ENCODE measurements at places on chromosomes 16 and 17.
A peak's percentile ranks its signal among the peaks of the same experiment; 100 is the strongest.

GRCh38 chr16:68420366-68420942 lies 27.9 kb downstream of the SMPD3 start:
- DNase-seq, result no peak

DNA sequence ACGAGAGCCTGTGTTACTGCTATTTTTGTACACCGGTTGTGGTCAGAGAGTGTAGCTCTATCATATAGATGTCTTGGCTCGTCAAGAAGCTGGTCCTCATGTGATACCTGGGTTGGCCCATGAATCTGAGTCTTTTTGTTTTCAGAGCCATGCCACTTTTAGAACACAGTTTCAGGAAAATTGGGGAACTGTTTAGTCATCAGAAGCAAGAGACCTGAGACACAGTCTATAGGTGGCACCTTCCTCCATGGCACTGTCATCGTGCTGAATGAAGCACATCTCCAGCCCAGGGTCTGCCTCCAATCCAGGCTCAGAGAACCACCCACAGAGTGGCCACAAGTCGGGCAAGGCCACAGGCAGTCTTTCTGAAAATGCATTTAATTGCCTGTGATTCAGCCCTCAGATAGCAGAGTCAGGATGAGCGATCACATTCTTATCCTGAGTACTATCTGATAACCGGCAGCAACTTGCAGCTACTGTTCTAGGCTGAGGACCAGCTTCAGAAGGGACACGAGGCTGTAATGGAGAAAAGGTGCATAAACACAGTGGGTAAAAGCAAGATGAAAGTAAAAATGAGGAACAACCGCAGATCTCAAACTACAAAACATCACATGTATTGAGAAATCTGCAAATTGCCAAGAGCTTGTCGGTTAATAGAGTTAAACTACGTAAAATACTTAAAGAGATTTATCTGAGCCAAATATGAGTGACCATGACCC lies 14.2 kb upstream of the HAPSTR1 start:
- DNase-seq, result no peak

DNA sequence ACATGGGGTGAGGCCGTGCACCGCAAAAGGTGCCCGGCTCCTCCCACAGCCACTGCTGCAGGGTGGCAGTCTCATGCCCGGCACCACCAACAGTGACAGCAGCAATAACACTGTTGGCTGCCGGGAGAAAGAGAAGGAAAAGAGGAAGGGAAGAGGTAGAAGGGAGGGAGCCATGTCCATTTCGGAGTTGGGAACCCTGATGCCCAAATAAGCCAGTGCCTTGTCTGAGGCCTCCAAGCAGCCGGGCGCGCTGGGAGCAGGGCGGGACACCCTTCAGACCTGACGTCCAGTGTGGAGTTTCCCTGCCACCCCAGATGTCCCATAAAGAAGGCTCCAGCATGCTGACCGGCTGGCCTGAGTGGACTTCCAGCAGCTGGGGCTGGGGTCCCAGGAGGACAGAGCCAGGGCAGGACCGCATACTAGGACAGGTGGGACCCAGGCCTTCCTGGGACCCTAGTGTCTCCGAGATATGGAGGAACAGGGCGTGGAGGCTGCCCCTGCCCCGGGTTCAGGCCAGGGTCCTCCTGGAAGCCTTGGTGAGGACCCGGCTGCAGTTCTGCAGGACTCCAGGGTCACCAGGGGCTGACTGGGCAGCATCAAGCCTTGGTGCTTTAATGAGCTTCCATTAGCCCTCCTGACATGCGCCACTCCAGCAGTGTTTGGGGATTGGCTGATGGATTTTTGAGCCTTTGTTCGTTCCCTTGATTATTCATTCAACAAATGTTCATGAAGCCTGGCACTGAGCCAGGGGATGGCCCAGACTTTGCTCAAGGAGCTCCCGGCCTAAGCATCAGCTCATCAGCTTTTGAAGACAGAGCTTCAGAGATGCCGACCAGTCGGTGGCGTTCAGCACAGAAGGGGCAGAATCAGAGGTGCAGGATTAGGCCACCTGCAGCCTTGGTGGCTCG lies 223.6 kb upstream of the CIBAR2 start:
- DNase-seq, result no peak

GRCh38 chr16:57956924-57957672 lies 13.8 kb downstream of the CNGB1 start:
- no peak for DNase-seq

DNA sequence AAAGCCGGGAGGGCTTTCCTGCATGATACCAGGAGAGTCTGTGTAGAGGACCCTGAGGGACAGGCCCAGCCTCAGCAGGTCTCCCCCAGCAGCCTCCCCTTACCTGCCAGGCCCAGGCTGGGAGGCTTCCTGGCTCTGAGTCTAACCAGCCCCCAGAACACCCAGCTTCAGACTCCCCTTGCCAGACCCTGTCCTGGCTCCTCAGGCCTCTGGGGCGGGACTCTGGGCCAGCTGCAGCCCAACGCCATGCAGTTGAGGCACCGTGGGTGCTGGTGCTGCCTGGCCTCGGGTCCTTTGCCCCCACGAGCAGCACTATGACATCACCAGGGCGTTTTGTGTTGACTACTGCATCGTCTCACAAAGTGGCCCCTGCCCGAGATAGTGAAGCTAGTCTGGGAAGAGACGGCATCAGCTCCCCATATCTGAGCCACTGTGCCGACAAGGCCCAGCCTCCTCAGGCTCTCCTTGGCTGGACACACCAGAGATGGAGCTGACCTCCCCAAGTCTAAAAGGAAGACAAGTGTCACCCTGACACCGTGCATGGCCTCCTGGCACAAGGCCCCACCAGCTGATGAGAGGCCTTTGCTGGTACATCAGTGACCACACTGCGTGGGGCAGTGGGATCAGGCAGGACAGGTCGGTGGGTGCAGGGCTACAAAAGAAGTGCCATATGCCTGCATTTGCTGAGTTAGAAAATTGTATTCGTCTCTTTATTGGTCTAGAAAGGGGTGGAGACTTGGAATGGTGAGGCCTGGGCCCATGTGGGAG lies 10.6 kb downstream of the ALDH3A1 start:
- DNase-seq, result no peak

DNA sequence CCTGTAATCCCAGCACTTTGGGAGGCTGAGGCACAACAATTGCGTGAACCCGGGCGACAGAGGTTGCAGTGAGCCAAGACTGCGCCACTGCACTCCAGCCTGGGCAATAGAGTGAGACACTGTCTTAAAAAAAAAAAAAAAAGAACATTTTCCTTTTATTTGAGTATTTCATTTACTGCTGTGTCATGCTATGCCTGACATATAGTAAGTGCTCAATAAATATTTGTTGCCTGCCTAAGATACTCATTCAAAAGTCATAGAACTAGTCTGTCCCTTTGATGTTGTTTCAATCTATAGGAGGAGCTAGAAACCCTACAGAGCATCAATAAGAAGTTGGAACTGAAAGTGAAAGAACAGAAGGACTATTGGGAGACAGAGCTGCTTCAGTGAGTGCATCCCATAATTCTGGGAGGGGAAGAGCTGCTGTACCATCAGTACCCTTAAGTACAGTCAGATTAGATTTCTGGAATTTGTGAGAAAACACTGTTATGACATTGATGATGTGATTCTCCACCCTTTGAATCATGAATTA lies 20.0 kb downstream of the CALCOCO2 start:
- DNase-seq, result no peak

GRCh38 chr17:28613931-28614381 lies at the start of gene RSKR:
Gene RSKR, minus strand, starts transcription at chr17:28614185. Its CDS starts 24 bp downstream, at chr17:28614161.
- no peak for DNase-seq

DNA sequence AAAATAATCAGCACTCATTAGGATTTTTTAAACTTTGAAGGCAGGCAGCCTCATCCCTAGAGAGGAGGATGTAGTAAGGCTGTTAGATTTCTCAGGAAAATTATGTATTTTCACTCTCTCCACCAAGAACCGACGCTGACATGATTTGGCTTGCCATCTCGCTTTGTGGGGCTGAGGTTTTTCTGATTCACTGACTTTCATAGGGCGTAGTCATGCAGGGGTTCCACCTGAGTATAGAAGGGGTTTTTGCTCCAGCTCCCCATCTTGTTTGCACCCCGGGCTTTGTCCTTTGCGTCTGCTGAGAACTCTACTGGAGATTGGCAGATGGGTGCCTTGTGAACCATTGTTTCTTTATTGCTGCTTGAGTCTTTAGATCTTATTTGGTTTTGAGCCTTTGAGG lies 20.2 kb downstream of the TOM1L1 start:
- no peak for DNase-seq

DNA sequence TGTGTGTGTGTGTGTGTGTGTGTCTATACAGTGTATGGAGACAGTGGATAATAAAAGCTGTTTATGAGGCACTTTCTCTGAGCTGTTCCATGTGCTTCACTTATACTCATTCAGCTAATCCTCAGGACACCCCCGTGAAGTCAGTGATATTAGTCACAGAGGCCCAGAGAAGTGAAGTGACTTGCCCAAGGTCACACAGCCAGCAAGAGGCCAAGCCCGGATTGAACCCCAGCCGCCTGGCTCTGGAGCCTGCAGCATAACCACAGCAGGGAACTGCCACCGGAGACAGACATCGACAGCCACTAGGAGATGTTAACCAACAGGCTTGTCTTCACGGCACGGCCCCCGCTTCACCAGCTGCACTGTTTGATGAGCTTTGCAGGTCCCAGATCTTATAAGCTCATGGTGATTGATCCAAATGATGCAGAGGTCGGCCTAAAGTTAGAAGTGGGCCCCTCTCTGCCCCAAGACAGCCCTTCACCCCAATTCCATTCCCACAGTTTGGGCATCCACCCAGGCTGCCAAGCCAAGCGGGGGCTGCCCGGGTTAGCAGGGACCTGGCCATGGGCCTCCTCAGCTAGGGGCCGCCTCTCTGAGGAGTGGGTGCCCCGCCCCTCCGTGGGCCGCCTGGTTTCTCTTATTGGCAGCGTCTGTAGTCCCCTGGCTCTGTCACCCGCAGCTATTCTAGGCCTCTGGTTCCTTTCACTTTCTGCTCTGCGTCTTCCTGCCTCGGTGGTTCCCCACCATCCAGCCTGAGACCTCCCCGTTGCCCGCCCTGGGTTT lies 30.9 kb downstream of the SOCS1 start:
- peak; percentile 93 for DNase-seq

GRCh38 chr16:15644267-15644961 lies 1.5 kb upstream of the MARF1 start:
- DNase-seq, result no peak

DNA sequence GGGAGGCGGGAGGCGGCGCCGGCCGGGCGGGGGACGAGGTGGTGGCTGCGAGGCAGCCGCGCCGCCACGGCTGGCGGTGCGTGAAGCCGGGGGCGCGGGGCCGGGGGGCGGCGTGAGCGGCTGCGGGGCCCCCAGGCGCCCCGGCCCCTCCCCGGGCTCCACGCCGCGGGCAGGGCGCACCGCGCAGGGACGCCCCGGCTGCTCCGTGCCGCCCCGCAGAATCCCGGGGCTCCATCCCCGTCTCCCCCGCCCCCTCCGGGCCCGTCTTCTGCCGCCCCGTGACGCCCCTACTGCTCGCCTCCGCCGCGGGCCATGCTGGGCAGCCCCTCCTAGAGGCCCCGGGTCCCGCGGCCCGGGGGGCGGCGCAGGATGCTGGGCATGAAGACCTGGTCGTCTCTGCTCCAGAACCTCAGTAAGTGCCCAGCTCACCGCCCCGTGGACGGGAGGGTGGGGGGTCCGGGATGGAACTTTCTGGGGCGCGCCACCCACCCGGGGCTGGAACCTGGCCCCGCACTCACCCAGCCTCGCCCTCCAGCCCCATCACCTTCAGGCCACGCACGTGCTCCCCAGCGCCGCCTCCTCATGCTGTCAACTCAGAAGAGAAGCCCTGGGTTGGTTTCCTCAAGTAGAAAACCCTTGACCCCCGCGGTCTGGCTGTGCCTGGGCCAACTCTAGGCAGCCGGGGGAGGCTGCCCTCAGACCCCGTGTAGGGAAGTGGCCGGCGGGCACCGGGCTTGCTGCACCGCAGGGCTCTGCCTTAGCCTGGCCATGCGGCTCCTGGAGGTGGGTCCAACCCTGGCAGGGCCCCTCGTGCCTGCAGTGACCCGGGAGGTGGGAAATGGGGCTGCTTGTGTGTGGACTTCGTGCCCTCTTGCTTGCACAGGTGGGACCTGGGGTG lies 150.2 kb upstream of the GSE1 start:
- DNase-seq, result no peak

- no peak for DNase-seq
Measured at GRCh38 chr16:79723583-79724168, 123.1 kb upstream of the MAF start.

- no peak for DNase-seq
Measured at GRCh38 chr16:25366078-25366477, 108.4 kb upstream of the ZKSCAN2 start.

GRCh38 chr17:48494335-48494734 lies 36.5 kb downstream of the HOXB1 start:
- no peak for DNase-seq

DNA sequence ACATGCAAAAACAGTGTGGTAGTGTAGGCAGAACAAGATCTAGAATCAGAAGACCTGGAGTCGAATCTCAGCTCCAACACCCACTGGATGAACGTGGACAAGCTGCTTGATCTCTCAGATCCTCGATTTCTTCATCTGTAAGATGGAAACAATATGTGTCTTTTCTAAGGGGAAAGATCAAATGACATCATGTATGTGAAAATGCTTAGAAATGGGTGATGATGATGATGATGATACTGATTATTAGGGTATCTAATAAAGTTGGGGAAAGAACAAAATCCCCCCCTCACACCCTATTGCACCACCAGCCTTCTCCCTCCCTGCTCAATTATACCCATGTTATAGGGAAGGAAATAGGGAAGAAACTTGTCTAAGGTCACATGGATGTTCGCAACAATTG lies 10.9 kb downstream of the DYNLL2 start:
- no peak for DNase-seq

DNA sequence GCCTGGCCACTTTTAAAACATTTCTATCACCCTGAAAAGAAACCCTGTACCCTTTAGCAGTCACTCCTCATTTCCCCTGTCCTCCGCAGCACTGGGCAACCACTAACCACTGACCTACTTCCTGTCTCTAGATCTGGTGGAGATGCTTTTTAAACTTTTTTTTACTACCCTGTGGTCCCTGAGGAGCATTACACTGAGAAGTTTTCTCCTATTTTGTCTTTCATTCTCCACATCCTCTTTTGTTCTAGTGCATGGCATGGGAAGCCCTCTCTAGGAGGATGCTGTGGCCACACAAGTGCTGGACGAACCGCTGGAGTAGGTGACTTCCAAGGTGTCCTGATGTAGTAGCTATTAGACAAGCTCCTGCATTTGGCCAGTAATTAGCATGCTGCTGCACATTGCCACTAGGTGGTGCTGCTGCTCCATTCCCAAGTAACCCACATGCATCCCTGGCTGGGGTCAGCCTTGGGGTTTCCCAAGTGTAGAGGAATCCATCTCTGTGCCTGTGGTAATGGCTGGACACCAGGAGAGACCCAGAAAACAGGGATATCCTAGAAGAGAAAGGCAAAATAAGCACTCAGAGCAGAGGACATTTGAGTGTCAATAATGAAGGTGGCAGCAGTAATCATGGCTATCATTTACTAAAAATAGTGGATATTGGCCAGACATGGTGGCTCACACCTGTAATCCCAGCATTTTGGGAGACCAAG lies 143.8 kb upstream of the CRHR1 start:
- DNase-seq, result peak; percentile 72
